ENCODE measurements at places on chromosomes 16 and 17.

GRCh38 chr16:5228369-5228768 lies 130.8 kb upstream of the EEF2KMT start:
- DNase-seq = no peak

DNA sequence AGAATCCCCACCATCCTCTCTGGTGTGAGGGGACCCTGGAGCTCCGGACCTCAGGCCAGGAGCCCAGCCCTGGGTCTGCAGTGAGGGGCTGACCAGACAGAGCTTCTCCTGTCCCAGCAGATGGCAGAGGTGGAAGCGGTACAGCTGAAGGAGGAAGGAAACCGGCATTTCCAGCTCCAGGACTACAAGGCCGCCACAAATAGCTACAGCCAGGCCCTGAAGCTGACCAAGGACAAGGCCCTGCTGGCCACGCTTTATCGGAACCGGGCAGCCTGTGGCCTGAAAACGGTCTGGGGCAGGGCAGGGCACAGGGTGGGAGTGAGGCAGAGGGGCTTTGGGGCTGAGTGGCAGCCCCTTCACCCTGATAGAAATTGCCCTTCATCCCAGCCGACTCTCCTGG lies 527 bp downstream of the UNC45B start:
- DNase-seq = no peak

DNA sequence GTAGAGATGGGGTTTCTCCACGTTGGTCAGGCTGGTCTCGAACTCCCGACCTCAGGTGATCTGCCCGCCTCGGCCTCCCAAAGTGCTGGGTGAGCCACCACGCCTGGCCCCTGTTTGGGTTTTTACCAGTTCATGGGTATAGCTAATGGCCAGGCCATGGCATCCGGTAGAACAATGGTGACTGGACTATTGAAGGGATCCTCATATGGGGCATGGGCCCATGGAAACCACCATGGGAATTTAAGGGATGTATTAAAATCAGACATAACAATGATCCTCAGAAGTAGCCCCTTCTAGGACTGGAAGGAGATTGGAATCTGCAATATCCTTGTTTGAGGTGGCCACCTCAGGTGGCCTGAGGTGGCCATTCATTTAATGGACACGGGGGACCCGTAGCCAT lies 17.5 kb upstream of the GUCY2D start:
- DNase-seq = no peak

DNA sequence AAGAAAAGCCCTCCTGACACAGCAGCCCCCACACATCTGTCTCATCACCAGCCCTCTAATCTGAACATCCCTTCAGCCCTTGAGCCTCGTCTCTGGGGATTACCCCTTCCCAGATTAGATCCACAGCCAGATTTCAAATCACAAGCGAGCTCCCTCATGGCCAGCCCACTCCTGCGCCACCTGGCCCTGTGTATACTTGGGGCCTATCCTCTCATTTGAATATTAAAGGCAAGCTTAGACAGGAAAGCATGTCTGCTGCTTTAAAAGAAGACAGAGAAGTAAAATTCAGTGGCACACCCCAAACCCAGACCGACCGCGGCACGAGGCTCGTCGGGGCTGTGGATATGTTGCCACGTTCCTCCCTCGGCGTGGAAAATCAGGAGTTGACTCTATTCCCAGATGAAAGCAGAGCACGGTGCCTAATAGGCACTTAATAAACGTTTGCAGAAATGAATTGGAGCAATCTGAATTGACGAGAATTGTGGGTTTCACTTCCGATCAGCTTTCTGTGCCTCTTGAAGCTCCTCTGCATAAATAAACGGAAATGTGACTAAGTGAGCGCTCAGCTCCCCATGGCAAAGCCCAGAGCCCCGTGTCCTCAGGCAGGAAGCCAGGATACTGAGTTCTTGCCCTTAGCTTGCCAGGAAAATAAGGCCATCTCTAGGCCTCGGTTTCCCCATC lies 108.0 kb downstream of the CCDC182 start:
- no peak for DNase-seq

- DNase-seq = no peak
These were observed 6.9 kb downstream of the SLC26A11 start for GRCh38 chr17:80227156-80227555.

DNA sequence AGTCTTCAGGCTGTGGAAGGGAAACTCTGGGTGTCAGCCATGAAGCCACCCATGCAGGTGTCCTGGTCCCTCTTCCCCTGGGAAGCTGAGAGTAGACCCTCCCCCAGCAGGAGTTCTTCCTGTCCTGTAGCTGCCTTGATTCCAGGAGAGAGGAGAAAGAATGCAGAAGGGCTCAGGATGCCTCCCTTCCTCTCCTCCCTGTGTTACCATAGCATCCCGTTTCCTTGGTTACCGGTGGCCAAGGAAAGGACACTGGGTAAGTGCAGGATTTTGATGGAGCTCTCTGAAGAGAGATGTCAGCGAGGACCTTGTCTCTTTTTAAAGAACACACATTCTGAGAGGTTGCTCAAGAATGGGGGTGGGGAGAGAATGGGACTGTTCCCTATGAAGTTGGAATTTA lies 304.1 kb upstream of the N4BP1 start:
- DNase-seq = no peak

DNA sequence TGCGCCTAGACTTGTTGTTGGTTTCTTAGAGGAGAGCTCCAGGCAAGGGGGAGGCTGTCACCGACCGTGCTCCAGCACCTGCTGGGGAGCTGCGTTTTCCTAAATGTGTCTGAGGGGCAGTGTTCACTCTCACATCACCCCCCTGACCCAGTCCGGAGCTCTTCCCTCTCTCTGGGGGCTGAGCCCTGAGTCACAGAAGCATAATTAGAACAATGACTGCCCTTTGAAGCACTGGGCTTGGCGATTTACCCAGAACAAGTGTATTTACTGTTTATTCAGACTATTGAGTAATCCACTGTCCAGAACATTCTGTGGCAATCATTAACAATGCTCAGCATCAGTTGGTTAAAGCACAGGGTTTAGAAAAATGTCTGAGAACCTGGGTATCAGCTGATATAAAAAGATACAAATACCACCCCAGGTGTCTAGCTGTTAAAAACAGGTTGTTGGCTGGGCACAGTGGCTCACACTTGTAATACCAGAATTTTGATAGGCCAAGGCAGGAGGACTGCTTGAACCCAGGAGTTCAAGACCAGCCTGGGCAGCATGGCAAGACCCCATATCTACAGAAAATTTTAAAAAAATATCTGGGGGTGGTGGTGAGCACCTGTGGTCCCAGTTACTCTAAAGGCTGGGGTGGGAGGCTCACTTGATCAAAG lies 8.1 kb downstream of the CES4A start:
- DNase-seq = peak; percentile 93

DNA sequence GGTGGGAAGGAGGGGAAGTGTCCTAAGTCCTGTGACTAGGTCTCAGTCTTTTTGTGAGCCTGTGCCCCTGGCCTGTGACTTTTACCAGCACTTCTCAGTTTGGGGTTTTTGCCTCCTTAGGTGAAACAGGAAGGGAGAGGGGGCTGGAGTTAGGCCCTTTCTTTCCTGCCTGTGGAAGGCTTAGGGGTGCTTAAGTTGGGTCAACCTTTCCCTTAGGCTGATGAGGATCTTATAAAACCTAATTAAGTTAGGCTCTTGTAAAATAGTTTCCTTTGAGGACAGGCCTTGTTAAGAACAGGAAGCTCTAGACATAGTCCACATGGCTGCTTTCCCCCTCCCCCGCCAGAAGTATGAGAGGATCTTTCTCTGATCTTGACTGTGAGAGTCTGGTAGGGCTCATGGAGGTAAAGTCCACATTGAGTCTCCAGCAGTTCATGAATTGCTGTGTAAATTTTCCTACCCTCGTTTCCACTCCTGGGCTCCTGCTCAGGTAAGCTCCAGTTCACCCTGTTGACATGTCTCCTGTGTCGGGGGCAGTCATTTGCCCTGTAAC lies 17.0 kb upstream of the DNASE1 start:
- DNase-seq = no peak

DNA sequence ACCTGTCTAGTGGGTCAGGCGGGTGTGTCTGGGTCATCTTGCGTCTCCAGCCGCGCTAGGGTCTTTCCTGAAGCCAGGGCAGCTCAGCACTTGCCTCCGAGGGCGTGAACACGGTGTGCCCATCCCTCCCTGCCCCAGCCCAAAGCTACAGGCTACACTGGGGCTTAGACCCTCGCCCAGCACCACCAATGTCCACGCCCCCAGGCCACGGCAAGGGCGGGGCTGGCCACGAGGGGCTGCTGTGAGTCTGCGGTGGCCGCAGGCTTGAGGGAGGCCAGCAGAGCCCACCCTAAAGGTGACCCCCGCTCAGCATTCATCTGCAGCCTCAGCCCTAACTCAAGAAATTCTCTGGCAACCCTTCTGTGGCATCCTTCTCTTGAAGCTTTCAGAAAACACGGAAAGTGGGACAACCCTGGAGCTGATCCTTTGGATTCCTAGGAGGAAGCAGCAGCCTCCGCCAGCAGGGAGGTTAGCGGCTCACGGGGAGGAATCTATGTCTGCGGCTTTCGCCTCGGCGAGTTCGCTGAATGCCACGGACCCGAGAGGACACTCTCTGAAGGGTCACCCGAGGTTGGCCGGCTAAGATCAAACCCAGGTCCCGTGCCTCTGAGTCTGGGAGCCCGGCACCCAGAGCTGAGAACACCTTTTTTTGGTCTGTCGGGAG lies 41.7 kb downstream of the TIMM22 start:
- DNase-seq = no peak

GRCh38 chr16:25140459-25140858 lies 28.9 kb downstream of the LCMT1 start:
- no peak for DNase-seq

DNA sequence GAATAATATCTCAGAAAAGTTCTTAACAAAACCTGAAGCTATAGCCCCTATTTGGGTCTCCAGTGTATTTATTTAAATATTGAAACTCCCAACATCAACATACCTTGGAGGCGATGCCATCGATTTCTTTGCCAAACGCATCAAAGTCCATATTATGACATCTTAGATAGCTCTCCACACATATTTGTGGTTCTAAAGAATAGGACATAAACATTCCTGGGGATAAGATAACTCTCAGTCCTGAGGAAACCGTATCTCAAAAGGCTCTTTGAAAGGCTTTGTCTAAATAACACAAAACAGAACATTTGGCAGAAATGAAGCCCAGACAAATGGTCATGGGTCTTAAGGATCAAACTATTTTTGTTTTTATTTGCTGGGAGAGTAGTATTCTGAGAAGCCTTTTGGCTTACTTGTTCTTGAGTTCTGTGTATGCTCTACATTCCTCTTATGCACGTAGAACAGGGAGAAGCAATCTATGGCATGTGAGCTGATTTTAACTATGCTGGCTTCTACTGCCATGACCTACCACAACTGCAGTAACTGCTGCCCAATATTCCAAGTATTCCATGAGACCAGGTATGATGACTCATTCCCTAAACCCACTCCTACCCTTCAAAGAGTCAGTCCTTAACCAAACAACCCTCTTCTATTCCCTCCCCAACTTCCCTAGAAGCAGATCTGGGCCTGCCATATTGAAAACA lies 279.0 kb upstream of the ZFHX3 start:
- no peak for DNase-seq

- no peak for DNase-seq
These were observed 191.5 kb downstream of the SEC14L1 start for GRCh38 chr17:77332034-77332971.

GRCh38 chr16:89921131-89921701 lies 1.9 kb upstream of the TUBB3 start:
- no peak for DNase-seq

GRCh38 chr17:60421273-60422161 lies 772 bp upstream of the CHCT1 start:
- DNase-seq = no peak

DNA sequence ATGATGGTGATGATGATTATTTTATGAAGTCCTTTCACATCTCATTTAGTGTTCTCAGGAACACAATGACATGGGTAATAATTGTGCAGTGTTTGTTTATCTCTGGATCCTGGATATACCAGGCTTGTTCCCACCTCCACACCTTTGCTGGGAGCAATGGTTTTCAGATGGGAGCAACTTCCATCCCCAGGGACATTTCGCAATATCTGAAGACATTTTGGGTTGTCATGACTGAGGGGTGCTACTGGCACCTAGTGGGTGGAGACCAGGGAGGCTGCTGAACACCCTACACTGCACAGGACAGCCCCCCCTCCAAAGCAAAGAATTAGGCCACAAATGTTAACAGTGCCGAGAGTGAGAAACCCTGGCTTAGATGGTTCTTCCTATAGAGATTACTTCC lies 13.5 kb upstream of the SALL1 start:
- DNase-seq = no peak

- no peak for DNase-seq
These were observed 15.1 kb downstream of the ASPSCR1 start for GRCh38 chr17:81992306-81993102.

- no peak for DNase-seq
These were observed 3.4 kb upstream of the SRL start for GRCh38 chr16:4245077-4245791.

DNA sequence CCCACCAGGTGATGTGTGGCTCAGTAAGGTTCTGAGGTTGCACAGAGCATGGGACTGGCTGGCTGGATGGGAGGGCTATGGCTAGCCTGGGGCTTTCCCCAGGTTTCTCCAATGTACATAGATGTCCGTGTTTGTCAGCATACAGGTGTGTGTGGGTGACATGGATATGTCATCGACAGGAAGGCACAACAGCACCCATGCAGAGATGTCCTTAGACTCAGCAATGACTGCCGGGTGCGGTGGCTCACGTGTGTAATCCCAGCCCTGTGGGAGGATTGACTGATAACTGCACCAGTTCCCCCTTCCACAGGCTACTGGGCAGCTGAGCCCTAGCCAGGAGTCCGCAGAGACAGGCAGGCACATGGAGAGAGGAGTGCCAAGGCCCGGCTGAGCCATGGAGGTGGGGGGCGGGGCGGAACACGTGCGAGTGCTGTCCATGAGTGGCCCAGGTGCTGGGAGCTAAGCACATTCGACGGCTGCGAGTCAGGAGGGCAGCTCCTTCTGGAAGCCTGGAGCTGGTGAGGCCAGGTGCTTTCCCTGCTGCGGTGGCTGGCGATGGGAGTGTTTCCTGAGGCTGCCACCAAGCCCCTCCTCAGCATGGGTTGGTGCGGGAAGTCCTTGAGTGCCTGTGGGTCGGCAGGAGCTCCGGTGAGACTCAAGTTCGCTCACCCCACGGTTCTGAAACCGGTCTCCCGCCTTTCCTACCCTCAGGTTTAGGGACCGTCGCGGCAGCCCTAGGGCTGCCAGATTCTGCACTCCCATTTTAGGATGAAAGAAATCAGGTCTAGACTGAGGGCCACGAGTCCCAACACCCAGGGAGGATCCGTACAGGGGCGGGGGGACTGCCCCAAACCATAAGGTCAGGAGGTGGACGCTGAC lies 858 bp upstream of the ASPSCR1 start:
- DNase-seq = no peak

- DNase-seq = no peak
These were observed 37.8 kb downstream of the PAFAH1B1 start for GRCh38 chr17:2631211-2631610.

Measured in epithelial cell of proximal tubule (primary cell).